ENCODE measurements at places on chromosomes 7 and 10.

DNA sequence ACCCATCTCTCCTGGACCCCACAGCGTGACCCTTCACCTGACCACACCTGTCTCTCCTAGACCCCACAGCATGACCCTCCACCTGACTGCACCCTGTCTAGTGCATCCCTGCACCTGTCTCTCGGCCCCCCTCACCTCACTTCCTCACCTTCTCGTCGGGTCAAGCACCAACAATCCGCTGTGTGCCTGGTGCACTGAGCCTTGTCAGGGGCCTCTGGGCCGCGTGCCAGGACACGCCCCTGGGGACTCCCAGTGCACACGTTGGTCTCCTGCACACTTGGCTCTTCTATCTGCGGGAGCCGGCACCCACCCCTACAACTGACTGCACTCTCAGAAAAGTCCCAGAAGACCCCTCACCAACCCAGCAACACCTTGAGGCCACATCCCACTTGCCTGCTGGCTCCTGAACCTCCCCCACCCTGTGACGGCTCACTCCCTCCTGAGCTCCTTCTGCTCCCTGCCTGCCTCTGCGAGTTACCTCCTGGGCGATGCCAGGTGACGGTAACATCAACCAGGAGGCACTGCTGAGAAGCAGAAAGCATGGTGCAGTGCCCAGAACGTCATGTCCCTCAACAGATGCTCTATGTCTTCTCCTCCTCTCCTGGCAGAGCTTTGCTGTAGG lies 147.6 kb downstream of the DIP2C start:
- no peak for DNase-seq

- DNase-seq, result no peak
Observed at GRCh38 chr7:48083114-48083830, 5.8 kb upstream of the UPP1 start.

- DNase-seq, result no peak
Observed at GRCh38 chr10:45015590-45015989, 14.9 kb downstream of the ZNF22 start.

DNA sequence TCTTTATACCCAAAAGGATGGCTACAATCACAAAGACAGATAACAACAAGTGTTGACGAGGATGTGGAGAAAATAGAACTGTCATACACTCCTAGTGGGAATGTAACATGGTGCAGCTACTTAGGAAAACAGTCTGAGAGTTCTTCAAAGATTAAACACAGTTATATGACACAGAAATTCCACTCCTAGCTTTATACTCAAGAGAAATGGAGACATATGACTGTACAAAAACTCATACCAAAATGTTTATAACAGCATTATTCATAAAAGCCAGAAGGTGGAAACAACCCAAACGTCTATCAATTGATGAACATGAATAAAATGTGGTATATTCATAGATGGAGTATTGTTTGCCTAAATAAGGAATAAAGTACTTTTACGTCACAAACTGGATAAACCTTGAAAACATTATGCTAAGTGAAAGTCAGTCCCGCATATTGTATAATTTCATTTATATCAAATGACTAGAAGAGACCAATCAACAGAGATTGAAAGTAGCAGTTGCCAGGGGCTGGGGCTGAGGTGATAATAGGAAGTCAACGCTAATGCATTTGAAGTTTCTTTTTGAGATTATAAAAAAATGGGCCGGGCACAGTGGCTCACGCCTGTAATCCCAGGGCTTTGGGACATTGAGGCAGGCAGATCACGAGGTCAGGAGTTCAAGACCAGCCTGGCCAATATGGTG lies 61.6 kb upstream of the SRPK2 start:
- no peak for DNase-seq

DNA sequence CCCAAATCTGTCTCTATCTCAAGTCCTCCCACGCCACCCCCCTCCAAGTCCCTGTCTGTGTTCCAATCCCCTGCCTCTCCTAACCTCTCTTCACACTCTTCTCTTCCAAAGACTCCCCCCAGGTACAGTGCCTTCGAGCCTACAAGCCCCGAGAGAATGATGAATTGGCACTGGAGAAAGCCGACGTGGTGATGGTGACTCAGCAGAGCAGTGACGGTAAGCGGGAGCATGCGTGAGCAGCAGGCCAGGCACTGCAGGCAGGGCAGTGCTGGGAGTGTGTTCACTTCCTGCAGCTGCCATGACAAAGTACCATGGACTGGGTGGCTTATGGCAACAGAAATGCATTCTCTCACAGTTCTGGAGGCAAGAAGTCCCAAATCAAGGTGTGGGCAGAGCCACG lies 23.4 kb downstream of the ARHGEF5 start:
- DNase-seq, result no peak

- no peak for DNase-seq
Observed at GRCh38 chr10:31749981-31750840, 178.4 kb downstream of the ARHGAP12 start.

GRCh38 chr10:74955796-74956195 lies 129.4 kb downstream of the KAT6B start:
- DNase-seq, result no peak

GRCh38 chr10:14173391-14173705 lies 157.4 kb downstream of the FRMD4A start:
- DNase-seq, result no peak

DNA sequence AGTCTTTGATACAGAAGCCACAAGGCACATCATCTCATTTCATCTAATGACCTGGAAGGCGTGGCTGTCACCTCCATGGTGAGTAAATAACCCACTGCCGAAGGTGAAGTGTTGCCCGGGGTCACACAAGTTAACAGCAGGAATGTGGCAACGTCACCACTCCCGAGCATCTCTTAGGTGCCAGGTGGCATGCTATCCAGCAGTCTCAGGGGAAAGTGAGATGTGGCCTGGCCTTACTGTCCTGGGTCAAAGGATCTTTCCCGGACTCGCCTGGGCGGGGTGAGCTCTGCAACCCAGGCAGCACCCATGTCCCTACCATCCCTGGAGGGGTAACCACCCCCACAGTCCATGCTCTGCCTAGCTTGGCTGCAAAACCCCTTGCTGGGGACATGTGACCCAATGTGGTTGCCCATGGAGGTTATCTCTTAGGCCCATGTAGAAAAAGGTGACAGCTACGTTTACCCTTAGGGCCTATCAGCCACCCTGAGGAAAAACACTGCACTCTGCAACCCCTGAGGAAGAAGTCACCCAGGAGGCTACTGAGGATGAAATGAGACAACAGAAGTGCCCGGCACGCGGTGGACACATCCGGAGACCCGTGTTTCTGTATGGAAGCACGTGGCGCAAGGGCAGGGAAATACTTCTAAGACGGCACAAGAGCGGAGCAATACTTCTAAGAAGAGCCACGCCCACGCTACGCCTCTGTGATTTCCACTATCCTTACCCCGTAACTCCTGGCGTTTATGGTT lies 52.0 kb downstream of the BAIAP2L1 start:
- DNase-seq, result no peak

- no peak for DNase-seq
Observed at GRCh38 chr7:132083126-132083525, 493.1 kb downstream of the PLXNA4 start.

DNA sequence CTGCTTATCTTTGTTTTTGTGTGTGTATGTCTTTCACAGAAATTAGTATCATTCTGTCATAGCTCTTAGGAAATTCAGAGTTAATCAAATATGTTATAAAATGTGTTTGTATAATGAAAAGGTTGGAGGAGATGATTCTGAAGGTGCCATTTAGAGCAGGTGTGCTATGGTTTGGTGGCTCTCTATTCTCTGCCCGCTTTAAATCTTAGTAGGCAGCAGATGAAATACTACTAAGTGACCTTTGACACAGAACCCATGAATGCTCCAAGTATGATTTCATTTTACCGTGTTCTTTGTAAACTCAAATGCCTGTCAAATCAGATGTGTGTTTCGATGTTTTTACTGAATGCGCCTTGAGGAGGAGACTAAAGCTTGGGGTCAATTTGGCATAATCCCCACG lies 24.5 kb downstream of the ZEB1 start:
- DNase-seq, result no peak

GRCh38 chr7:129492391-129492790 lies 9.9 kb upstream of the SMKR1 start:
- DNase-seq, result no peak

DNA sequence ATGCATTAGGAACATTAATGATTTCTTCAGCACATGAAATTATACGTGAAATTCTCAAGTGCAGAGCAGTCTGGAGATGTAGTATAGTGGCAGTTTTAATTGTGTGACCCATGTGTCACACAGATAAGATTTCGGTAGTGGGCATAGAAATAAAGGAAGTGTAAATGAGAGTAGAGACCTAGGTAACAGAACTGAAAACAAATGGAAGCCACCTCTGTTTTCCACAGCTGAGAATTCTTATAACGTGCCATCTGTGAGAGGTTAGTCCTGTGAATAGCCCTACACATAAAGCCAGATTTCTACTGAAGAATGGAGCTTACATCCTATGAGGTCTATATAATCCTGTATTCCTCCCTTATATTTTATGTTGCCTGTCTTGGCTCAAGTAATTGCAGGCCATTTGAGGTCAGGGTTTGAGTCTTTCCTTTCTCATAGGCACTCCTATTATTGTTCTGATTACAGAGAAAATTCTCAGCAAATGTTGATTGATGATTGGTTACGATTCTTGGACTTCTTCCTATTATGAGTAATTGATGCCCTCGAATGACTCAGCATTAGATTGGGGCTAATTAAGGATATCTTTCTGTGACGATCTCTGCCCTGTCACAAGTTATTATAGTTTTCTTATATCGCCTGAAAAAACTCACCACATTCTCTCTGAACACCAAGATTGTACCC lies 258.2 kb downstream of the KIF20B start:
- no peak for DNase-seq

- DNase-seq, result no peak
Observed at GRCh38 chr7:43742692-43743091, 13.4 kb upstream of the COA1 start.

DNA sequence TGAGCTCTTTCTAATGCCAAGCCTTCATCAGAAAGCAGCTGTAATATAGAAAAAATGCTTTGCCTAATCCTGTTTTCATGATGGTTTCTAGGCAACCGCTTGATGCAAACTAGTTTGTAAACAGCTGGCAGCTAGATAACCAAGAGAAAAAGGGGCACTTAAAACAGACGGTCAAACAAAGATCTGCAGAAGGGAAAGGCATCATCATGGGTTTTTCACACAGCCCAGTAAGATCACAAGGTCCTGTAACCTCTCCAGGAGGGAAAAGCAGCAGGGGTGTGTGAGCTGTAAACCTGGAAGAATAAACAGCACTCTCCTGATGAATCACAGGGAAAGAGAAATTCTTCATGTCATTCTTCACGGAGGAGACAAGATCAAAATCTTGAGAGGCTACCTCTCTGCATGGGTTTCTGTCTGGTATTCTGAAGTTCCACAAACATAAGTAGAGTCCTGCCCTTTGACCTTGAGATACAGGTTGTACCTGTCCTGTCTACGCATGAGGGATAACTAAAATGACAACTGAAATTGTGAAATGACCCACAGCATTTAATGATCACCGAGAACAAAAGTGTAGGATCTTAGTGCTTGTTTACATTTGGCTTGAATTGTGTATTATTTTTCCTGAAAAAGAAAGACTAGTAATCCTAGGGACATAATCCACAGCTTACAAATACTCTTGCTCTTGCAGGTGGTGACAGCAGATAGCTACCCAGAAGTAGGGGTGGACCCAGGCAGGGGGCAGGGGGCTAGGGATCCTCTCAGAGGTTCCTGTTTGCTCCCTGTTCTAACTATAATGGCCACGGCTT lies 48.0 kb downstream of the CREB3L2 start:
- no peak for DNase-seq

- DNase-seq, result no peak
Observed at GRCh38 chr10:43050011-43050410, 26.9 kb upstream of the RET start.
